ENCODE measurements at places on chromosomes 16 and 17.

GRCh38 chr17:50850640-50851039 is 15.3 kb downstream of the WFIKKN2 start:
- DNase-seq = no peak

GRCh38 chr16:67936880-67937605 is 393 bp upstream of the PSMB10 start:
- DNase-seq = no peak

DNA sequence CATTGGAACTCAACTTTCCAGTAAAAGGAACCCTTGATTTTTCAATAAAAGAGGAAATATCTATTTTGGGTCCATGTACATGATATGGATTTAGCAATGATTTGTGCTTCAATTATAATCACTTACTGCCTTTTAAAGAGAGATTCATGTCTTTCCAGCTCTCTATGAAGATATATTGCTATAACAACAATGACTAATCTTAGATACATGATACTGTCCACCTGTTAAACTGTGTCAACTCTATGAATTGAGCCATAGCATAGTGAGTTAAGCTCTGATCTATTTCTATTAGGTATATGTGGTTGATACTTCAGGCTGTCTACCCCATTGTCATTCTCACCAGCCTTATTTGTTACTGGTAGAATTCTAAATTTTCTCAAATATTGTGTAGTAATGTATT is 15.0 kb upstream of the MPHOSPH6 start:
- no peak for DNase-seq

- no peak for DNase-seq
Measured at GRCh38 chr17:80312621-80313135, 52.0 kb downstream of the RNF213 start.

- peak; percentile 66 for DNase-seq
Measured at GRCh38 chr17:81403671-81404534, 8.6 kb downstream of the BAHCC1 start.

- DNase-seq = peak; percentile 88
Measured at GRCh38 chr16:89922884-89923639, at the start of gene TUBB3. Gene TUBB3, plus strand, starts transcription at chr16:89923342. Its CDS starts 60 bp downstream, at chr16:89923402.

DNA sequence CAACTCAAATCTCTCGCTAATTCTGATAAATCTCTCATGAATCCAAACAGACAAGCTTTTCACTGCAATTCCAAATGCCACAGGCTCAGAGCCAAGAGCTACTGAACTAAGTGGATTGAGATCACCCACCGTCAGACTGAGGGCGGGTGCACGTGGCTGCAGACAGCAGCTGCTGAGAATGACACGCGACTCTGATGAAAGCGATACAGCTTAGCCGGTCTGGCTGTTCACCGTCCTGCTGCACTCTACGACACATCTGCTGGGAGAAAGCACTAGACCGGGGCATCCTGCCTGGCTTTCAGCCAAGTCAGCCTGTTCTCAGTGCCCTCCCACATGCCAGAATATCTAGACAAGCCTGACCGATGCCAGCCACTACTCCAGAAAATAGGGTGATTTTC is 42.6 kb downstream of the KLHDC4 start:
- DNase-seq = peak; percentile 78

- DNase-seq = no peak
Measured at GRCh38 chr16:3190949-3191353, 2.9 kb downstream of the OR1F1 start.

DNA sequence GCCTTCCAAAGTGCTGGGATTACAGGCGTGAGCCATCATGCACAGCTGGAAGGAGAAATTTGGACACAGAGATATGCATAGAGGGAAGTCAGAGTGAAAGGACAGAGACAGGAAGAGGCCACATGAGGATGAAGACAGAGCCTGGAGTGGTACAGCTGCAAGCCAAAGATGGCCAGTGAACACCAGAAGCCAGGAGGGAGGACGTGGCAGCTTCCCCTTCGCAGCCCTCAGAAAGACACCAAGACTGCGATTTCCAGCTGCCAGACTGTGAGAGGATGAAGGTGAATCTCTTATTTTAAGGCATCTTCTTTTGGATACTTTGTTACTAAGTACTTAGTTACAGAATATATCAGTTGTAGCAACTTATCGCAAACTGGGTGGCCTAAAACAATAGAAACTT is 60.5 kb upstream of the PLCG2 start:
- no peak for DNase-seq

DNA sequence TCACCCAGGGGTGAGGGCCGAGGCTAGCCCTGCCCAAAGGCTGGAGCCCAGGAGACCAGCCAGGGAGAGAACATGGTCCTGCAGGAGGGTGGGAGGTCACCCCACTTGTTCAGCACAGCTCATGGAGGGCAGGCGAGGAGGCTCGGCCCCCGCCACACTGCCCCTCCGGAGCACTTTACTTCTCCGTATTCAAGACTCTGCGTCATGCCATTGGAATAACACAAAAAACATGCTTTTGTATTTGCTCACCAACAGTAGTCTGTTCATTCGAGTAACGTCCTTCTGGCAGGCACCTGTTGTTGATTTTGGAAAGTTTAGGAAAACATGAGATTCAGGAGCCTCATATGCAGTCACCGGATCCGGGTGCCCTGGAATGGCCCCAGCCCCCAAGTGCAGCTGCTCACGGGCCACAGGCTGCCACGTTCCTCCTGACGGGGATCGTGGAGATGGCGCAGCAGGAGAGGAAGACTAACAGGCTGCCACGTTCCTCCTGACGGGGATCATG is 81.1 kb upstream of the DNAH17 start:
- DNase-seq = peak; percentile 85

DNA sequence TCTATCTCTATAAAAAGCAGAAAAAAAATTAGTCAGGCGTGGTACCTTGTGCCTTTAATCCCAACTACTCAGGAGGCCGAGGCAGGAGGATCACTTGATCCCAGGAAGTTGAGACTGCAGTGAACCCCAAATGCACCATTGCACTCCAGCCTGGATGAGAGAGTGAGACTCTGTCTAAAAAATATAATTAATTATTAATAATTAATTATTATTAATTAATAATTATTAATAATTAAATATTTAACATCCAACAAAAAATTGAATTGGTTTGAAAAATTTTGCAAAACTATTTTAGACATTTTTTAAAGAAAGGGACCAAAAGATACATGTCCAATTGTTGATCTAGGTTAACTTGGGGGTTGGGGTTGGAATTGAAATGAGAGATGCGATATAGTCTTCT is 51.0 kb downstream of the MYH3 start:
- no peak for DNase-seq

DNA sequence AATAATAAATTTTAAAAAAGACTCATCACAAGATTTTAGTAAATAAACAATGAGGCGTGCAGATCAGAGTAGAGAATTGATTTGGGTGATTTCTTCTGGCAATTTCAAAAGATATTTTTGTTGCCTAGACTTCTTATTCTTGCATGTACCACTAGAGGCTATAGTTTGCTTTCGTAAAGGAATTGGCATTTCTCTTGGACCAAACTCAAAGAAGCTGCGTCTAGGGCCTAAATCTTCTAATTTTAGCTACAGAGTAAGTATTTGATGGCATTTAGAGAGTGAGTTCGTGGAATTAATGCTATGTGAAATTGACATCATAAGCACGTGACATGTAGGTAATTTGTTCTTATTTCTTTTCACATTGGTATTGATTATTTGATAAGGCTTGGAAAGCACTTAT is 24.4 kb upstream of the ABCC11 start:
- DNase-seq = peak; percentile 19

DNA sequence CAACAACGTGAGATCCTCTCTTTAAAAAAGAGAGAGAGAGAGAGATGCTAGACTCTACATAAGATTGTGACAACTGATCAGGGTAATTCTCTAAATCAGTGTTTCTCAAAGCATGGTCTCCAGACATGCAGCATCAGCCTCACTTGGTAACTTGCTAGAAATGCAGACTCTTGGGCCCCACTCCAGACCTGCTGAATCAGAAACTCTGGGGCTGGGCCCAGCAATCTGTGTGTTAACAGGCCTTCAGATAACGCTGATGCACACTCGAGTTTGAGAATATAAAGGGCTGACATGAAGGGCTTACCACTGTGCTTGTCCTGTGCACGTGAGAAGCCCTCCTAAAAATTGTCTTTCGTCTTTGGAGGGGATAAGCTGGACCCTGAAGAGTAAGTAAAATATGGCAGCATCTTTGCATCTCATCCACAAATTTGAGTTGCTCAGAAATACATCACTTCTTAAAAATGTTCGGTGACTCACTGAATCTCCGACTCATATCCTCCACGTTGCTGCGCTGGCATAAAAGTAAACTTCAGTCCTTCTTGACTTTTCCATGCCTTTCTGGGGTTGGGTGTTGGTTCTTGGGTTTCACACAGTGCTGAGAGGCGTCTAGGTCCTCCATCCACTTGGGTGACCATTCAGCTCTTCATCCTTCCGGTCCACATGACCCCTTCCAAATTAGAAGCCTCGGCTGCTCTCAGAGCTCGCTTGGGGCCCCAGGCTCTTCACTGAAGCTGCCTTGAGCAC is 26.1 kb upstream of the KDM8 start:
- peak; percentile 89 for DNase-seq

GRCh38 chr17:29216181-29216580 is 30.5 kb upstream of the CRYBA1 start:
- DNase-seq = no peak

DNA sequence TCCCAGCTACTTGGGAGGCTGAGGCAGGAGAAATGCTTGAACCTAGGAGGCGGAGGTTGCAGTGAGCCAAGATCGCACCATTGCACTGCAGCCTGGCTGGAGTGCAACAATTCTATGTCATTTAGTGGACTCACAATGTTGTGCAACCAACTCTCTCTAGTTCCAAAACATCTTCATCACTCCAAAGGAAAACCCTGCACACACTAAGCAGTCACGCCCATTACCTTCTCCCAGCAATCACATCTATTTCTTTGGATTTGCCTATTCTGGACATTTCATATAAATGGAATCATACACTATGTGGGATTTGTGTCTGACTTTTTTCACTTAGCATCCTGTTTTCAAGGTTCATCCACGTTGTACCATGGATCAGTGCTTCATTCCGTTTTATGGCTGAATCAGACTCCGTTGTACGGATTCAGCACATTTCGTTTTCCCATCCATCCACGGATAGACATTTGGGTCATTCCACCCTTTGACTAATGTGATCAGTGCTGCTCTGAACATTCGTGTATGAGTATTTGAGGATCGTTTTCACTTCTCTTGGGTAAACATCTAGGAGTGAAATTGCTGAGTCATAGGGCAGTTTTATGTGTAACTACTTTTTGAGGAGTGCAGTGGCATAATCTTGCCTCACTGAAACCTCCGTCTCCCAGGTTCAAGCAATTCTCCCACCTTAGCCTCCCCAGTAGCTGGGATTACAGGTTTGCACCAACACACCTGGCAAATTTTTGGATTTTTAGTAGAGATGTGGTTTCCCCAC is 45.4 kb upstream of the EMP2 start:
- DNase-seq = no peak

GRCh38 chr16:72400257-72401083 is 228.5 kb upstream of the PMFBP1 start:
- peak; percentile 71 for DNase-seq

- DNase-seq = peak; percentile 66
Measured at GRCh38 chr17:60392845-60393702, 1.1 kb upstream of the USP32 start.

DNA sequence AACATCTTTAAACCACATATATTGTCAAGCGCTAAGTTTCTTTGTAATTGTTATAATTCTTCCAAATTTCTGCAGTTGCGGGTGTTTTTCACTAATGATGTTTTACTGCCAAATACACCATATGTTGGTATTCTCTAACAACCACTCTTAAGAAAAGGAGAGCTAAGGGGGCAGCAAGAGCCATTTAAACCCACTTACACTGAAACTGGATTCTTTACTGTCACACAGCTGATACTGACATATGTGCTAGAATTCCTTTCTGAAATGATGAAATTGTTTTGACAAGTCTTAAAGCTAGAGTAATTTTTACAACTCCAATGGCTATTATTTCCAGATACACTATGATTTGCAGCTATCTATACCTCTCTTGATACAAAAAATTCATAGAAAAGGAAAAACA is 483.1 kb downstream of the CDH11 start:
- DNase-seq = no peak

Data from fibroblast of skin of right biceps (primary cell).